Left lung (tissue), 14 donors: ENCODE measurements at places on chromosomes 7 and 10.

GRCh38 chr7:150996376-150997074, 5.7 kb downstream of the NOS3 start:
- DNase-seq, result no peak

DNA sequence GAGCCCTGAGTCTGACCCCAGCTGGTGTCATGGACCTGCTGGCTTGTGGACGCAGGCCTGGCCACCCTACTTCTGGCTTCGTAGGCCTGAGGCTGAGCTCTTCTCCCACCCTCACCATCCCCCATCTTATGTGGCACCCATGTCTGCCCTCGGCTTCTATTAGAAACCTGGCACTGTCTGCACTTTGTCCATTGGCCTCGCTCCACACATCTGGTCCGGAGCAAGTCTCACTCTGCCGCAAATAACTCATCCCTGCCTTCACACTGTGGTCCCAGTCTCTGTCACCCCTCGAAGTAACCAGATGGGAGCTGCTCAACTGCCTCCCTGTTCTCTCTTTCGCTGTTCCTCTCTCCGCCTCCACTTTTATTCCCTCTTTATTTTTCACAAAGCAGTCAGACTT, 78.6 kb downstream of the TRRAP start:
- DNase-seq, result no peak

DNA sequence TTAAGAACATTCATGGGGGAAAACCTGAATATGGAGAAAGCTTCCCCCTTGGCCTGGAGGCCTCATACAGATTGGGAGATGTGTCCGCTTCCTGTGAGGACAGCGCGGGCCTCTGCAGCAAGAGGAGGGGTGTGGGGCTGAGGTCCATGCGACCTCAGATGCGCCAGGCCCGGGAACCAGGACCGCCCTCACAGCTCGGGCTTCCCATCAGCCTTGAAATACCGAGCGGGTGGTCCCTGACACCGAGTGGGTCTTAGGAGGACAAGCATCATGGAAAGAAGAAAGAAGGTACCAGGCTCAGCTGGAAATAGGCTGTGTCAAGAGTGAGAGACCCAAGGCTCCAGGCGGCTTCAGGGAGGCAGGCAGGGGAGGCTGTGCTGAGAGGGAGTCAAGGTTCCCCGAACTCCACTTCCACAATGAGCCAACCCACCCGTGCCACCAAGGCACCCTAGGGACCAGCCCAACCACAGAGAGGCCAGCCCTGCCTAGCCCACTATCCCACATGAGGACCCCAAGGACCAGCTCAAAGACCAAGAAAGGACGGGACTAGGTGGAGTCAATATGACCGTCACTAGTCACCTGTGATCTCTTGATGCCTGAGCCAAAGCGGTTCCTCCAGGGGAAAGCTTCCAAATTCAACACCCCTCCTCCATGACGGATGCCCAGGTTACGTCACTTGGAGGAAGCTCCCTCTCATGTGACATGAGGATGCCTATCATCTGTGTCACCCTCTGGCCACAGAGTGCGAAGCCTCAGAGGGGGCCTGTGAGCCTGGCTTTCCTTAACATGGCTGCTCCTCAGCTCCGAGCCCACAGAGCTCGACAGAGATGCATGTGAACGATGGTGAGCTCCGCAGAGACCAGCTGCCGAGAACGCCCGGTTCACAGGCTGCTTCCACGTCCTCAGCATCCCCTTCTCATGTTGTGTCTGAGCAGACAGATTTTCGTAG, 103.7 kb downstream of the TCERG1L start:
- no peak for DNase-seq

- no peak for DNase-seq
These were observed 24.9 kb upstream of the PFKFB3 start for GRCh38 chr10:6177880-6178281.

DNA sequence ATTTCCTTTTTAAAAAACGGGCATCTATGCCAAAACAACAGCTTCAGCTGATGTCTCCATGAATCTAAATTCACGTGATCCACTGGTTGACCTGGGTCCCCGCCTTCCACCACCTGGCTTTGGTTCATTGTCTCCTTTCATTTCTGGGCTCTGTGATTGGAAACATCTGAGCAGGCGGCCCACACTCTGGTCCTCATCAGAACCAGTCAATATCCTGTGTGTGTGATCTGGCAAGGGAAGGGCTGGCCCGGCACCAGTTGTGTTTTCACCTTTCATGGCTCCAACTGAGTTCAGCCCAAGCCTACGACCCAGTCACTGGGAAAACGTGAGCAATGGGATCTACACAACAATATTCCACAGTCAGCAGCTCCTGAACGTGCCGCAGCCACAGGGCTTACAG, 46.2 kb downstream of the PARP12 start:
- no peak for DNase-seq
